ENCODE measurements at places on chromosomes 4 and X. TPM values are rescaled to one million over a fixed set of nuclear protein-coding genes. Genes with fewer than 3 reads are reported as not detected.

DNA sequence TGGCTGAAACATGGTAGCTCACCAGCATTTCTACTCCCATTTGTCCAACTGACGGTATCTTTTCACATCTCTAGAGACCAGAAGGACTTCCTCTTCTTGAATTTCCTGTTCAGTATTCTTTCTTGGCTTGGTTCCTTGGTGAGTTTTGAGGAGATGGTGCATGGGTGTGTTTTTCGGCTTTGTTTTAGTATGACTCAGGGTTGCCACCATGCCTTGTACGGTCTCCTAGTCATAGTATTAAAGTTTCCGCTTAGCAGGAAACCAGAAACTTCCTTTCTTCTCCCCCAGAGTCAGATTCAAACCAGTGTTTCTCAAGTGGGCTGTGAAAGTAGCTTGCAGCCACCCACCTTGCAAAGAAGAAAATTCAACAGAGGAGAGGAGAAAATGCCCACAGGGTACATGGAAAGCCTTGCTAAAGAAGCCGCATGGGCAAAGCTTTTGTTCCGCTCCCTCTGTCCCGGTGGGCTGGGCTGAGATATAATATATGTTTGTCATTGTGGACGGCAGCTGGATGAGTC, 5.7 kb downstream of the CD99 start:
- DNase-seq = no peak

The GAGE12H gene
- polyA plus RNA-seq = not detected

The TECRL gene
- not detected for polyA plus RNA-seq

The GLOD5 gene
- polyA plus RNA-seq = not detected

The PDE6B gene
- polyA plus RNA-seq = 0.22 TPM

DNA sequence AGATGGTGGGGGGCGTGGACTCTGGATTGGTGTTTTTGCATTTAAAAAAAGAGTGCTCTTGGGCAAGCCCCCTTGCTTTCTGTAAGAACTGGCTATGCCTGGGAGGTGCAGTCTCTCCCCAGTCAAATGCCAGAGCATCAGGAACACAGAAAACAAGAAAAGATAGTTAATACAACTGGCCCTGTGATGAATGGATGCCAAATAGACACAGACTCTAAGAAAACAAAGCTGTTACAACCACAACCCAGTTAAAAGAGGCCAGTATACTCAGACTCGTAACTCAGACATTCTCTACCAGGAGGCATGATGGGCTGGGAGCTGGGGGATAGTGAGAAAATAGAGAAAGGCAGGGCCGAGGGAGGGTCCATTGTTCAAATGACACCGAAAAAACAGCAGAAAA, 32.5 kb upstream of the C1QTNF7 start:
- no peak for DNase-seq

GRCh38 chr4:186789651-186790050, 66.0 kb upstream of the FAT1 start:
- no peak for DNase-seq

DNA sequence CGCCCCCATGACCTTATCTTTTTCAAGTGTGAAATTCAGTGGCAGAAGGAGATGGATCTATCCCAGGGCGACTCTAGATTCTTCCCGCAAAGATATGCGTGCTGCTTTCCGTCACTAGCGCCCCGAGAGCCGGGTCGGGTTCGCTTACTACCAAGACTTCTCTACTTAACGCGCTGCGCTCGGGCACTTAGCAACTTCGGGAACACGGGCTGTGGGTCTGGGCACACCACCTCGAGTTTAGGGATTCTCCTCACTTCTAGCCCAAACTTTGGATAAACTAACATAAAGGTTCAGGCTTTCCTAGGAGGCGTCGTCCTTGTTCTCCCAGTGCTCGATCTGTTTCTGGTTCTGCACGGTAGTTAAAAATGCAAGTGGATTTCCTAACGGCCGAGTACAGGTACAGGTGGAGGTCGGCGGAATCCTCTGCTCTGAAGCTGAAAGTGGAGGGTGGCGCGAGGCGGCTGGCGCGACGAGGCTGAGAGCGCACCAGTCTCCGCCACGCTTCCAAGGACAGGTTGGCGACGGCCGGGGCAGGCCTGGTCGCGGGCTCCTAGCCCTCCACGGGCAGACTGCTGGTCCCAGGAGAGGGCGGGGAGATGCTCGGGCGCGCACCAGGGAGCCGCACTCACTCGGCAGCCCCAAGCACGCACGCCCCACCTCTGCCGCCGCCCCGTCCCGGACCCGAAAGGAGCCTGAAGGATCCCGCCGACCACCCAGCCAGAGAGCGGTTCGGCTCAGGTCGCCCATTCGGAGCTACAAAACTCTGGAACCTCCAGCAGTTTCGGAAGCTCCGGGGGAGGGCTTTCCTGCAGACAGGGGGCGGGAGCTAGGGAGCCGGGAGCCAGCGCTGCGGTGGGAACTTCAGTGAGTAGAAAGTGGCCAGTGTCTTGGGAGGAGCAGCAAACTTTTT, 100.8 kb upstream of the TENM3 start:
- no peak for DNase-seq

The CSAG2 gene
- polyA plus RNA-seq = not detected
